Body of pancreas (tissue), 4 donors: ENCODE measurements at places on chromosomes 7 and 10.
A peak's percentile ranks its signal among the peaks of the same experiment; 100 is the strongest.

DNA sequence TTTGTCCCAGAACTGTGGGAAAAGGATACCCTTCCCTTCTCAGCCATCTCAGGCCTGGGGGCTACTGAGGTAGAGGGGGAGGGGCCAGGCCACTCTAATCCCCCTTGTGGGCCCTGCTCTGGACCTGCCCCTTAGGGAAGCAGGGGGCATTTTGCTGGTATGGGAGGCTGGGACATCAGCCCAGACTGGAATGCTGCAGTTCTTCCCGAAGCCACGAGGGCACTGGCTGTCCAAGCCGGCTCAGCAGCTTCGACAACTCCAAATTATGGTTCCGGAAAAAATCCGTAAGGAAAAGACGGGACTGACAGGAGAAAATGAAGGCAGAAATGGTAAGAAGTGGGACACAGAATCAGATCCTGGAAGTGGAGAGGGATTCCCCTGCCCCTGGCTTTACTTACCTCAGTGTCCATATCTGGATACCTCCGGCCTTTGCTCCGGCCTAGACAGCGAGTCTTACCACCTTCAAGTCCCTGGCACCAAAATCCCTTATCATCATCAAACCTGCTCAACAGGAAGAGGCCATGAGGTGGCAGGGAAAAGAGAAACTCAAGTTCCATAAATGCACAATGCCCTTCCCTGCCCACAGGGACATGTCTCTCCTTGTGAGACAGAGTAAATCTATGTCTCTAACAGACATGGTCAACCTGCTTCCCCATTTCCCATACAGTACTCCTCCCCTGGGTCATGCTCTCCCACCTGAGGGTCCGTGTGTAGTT lies 9.0 kb downstream of the NDST2 start:
- no peak overlapping the region for H3K4me3 ChIP-seq
- no peaks in the 10 kb centered on the region for H3K27me3 ChIP-seq
- no peak for DNase-seq
- H3K4me1 ChIP-seq, result peaks cover 5% of the 10 kb centered on the region
- H3K27ac ChIP-seq, result no peak overlapping the region

GRCh38 chr10:115073796-115074195 lies 19.4 kb upstream of the ATRNL1 start:
- no peak overlapping the region for H3K27ac ChIP-seq
- no peak for DNase-seq
- no peak overlapping the region for H3K4me3 ChIP-seq
- H3K27me3 ChIP-seq, result no peaks in the 10 kb centered on the region
- H3K36me3 ChIP-seq, result no peaks in the 10 kb centered on the region

GRCh38 chr7:67484244-67484751 lies 487.7 kb downstream of the TYW1 start:
- peak; percentile 72 for DNase-seq
- no peaks in the 10 kb centered on the region for H3K36me3 ChIP-seq
- no peak overlapping the region for H3K27ac ChIP-seq
- no peak overlapping the region for H3K4me3 ChIP-seq

- peak; percentile 91 for DNase-seq
- peak overlapping the region; percentile 97 for H3K27ac ChIP-seq
- peaks cover 58% of the 10 kb centered on the region for H3K4me1 ChIP-seq
- H3K27me3 ChIP-seq, result no peaks in the 10 kb centered on the region
- H3K36me3 ChIP-seq, result no peaks in the 10 kb centered on the region
- peak overlapping the region; percentile 36 for H3K4me3 ChIP-seq
Observed at GRCh38 chr7:1028044-1028770, 16.1 kb upstream of the GPR146 start.

DNA sequence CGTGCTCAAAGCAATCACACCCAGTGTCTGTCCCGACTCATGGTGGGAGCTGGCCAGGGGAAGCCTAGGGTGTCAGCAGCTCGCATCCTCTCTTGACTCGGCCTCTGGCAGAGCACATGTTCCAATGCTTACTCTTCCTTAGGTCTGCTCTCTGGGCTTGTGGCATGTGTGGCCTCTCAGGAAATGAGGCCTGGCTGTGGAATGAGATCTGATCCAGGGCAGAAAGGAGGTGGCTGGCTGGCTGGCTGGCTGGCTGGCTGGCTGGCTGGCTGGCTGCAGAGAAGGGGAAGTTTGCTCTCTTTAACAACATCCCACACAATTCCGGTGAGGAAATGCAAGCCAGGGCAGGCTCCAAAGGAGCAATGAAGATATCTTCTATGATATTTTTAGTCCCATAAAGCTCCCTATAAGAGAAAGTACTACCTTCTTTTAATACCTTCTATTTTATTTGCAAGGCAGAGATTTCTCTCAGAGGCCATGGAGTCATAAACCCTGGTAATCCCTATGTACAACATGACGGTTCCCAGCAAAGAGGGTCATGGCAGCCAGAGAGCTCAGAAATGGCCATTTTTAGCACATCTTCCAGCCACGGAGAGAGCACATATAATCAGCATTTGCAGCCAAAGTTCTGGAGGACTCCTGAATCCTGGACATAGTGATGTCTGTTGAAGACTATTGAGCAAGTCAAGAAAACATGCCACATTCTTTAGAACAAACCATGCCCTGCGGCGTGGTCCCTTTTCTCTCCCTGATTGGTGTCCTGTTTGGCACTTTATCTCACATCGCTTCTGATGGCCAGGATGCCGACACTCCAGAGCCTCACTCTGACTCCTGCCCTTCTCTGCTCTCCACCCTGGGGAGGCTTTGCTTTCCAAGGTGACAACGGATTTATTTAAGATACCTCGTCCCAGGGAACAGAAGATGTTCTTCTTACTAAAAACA lies 153.7 kb downstream of the FANK1 start:
- DNase-seq, result peak; percentile 25
- H3K4me3 ChIP-seq, result no peak overlapping the region
- H3K27me3 ChIP-seq, result no peaks in the 10 kb centered on the region
- H3K27ac ChIP-seq, result no peak overlapping the region
- no peaks in the 10 kb centered on the region for H3K4me1 ChIP-seq
- no peaks in the 10 kb centered on the region for H3K36me3 ChIP-seq

- H3K4me1 ChIP-seq, result peaks cover 18% of the 10 kb centered on the region
- H3K27me3 ChIP-seq, result no peaks in the 10 kb centered on the region
- no peak overlapping the region for H3K4me3 ChIP-seq
Observed at GRCh38 chr10:60569681-60570080, 180.0 kb upstream of the ANK3 start.

GRCh38 chr10:130587718-130588117 lies 451.5 kb downstream of the GLRX3 start:
- no peaks in the 10 kb centered on the region for H3K27me3 ChIP-seq
- DNase-seq, result no peak
- no peak overlapping the region for H3K4me3 ChIP-seq
- H3K4me1 ChIP-seq, result no peaks in the 10 kb centered on the region
- no peaks in the 10 kb centered on the region for H3K36me3 ChIP-seq

GRCh38 chr10:132329565-132330485 lies 2.2 kb upstream of the LRRC27 start:
- H3K27me3 ChIP-seq, result no peaks in the 10 kb centered on the region
- no peak for DNase-seq
- H3K36me3 ChIP-seq, result no peaks in the 10 kb centered on the region
- H3K27ac ChIP-seq, result no peak overlapping the region
- H3K4me3 ChIP-seq, result no peak overlapping the region
